M059J (cell line): ENCODE measurements at places on chromosomes 7 and 10. TPM values are rescaled to one million over a fixed set of nuclear protein-coding genes. Genes with fewer than 3 reads are reported as not detected.

The DKK1 gene
- total RNA-seq, result 355 and 363 TPM in 2 replicates

The ANK3 gene
- total RNA-seq, result 4.1 and 7.6 TPM in 2 replicates

The BAIAP2L1 gene
- total RNA-seq, result 19.3 and 28.7 TPM in 2 replicates

The MYPN gene
- total RNA-seq, result 30.8 and 34.5 TPM in 2 replicates
